ENCODE measurements at places on chromosomes 3 and 15.
A peak's percentile ranks its signal among the peaks of the same experiment; 100 is the strongest.

GRCh38 chr3:64058566-64058965, 35.3 kb upstream of the PSMD6 start:
- no peak for DNase-seq

GRCh38 chr15:37135225-37135624, 34.9 kb upstream of the MEIS2 start:
- peak; percentile 8 for DNase-seq

DNA sequence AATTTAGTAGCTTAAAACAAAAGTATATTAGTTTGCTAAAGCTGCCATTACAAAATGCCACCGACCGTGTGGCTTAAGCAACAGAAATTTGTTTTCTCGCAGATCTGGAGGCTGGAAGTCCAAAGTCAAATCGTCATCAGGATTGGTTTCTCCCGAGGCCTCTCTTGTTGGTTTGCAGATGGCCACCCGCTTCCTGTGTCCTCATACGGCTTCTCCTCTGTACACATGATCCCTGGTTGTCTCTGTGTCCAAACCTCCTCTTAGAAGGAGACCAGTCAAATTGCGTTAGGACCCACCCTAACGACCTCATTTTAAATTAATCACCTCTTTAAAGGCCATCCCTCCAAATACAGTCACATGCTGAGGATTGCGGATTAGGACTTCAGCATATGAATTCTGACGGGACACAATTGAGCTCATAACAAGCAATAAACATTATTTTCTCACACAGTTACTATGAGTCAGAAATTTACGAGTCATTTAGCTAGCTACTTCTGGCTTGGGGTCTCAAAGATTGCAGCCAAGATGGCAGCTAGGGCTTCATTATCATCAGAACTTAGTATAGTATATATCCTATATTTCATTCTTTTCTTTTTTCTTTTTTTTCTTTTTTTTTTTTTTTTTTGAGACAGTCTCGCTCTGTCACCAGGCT, 58.4 kb downstream of the RPL39L start:
- no peak for DNase-seq

- DNase-seq, result no peak
These were observed 96.0 kb upstream of the NPHP3 start for GRCh38 chr3:132818251-132818650.

GRCh38 chr15:35557544-35557943, 11.6 kb upstream of the DPH6 start:
- DNase-seq, result no peak

- DNase-seq, result peak; percentile 7
These were observed 26.4 kb upstream of the ATP8B4 start for GRCh38 chr15:50145451-50145872.

DNA sequence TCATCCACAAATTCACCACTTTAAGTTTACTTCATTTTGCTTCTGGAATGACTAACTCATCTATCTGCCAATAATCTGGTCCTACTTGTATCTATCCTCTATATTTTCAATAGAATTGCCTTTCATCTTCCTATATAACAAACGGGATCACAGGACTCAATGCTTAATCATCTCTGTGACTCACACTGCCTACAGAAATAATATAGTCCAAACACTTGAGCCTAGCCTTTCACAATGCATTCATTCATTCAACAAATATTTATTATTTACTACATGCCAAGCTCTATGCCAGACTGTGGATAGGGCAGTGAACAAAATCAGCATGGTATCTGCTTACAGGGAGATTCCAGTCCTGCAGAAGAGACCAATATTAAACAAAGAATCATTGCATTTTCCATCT, 16.6 kb upstream of the AGTR1 start:
- no peak for DNase-seq

- no peak for DNase-seq
These were observed 103.0 kb upstream of the HES1 start for GRCh38 chr3:194032828-194033435.

GRCh38 chr3:61892891-61893290, 331.5 kb downstream of the PTPRG start:
- DNase-seq, result no peak

DNA sequence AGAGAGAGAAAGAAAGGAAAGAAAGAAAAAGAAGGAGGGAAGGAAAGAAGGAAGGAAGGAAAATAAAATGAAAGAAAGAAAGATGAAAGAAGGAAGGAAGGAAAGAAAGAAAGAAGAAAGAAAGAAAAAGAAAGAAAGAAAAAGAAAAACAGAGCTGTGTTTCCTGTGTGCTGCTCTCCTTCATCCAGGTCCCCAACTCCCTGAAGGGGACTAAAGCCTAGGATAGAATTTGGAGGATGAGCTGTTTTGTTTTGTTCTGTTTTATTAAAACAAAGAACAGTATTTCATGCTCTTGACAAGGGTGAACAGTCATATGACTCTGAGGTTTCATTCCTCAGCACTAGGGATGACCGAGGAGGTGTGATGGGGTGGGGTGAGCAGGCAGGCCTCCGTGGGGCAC, 164.8 kb upstream of the NDN start:
- DNase-seq, result no peak

- no peak for DNase-seq
These were observed 23.3 kb upstream of the C15orf39 start for GRCh38 chr15:75178171-75178937.

DNA sequence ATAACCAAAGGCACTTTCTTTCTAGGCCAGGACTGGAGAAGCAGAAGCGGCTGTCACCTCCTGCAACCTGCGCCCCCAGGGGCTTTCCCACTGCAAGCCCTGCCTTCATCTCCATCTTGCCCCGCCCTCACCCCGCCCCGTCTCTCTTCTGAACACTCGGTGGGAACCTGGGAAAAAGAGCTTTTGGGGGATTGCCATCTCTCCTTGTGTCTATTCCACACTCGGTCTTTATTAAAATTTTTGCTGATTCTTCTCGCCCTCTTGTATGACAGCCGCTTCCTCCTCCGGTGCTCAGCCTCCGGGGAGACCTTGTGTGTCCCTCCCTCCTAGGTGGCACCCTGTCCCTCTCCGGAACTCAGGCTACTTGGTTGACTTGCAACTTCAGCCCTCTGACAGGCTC, 41.9 kb upstream of the SPESP1 start:
- no peak for DNase-seq

GRCh38 chr3:135246027-135246426, 451.0 kb downstream of the EPHB1 start:
- no peak for DNase-seq

DNA sequence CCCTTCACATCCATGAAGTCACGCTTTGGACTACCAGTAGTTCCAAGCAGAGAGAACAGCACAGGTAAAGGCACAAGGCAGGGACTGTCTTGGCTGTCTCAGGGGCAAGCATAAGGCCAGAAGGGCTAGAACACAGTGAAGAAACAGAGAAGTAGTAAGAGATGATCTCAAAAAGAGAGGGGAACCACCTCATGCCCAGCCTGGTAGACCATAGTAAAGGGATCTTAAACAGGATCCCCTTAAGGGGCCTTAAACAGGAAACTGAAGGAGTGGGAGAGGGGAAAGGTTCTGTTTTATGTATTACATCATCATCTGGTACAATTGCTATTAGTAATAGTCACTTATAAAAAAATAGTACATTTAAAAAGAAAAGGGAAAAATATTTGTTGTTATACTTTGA, 25.8 kb downstream of the P2RY1 start:
- DNase-seq, result no peak

DNA sequence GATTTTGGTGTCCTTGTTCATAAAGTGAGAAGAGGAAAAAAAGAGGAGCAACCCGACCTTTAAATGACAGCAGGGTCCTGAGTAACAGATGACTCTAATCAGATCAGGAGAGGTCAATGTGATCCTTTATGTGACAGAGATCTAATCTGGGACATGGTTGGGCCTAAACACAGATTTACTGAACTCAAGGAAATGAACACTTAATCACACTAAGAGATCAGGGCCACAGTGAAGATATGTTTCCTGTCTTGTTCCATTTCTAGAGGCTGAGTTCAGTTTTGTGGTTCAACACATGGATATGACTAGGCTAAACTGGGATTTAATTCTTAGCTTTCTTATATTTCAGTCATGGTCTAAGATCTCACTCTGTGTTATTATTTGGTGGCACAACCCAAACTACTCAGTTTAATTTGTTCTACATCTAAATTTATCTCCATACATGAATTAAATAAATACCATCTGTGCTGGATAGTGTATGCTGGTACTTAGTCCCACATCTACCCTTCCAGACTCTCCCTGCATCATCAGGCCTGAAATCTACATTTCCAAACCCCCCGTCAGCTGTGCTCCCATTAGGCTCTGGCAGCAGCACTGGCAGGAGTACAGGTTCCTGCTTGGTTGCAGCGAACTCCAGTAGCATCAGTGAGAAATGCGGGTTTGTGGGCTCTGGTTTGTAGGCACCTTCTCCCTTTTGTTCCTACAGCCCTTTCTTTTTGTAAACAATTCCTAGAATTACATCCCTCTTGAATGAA, 22.6 kb downstream of the SFMBT1 start:
- no peak for DNase-seq

- no peak for DNase-seq
These were observed 332.4 kb downstream of the MAGI1 start for GRCh38 chr3:65706301-65706700.

- DNase-seq, result no peak
These were observed 392.8 kb downstream of the TIGIT start for GRCh38 chr3:114686621-114687020.

DNA sequence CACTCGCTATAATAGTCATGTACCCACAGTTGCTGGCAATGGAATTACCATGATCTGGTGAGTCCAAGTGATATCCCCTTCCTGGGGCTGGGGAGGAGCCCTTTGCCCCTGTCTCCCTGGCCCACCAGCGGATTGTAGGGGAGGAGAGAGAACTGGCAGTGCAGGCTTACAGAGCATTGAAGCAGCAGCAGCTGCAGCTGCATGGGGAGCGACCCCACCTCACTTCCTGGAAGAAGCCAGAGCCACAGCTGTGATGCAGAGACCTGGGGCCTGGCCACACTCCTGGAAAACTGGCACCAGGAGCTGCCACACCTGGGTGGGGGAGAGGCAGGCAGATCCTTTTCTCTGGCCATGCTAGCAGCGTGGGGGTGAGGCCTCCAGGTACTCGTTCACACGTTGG, 300.1 kb upstream of the PROK2 start:
- DNase-seq, result no peak

DNA sequence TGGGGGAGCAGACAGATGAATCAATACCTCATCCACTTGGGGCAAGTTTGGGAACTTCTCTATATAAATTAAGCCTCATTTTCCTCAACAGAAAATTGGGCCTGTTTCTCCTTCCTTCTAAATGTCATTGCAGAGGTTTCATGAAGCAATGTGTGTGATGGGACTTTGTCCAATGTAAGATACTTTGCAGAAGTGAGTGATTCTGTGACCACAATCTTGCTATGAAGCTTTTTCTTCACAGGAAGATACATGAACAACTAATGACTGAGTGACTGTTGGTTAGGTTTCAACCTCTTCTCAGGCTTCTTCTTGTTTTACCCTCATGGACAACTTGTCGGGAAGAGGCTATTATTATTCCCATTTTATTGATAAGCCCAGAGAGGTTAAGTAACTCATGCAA, 11.0 kb downstream of the TMEM45A start:
- DNase-seq, result no peak

- DNase-seq, result no peak
These were observed 213.8 kb downstream of the SLC9A9 start for GRCh38 chr3:143634427-143634826.

DNA sequence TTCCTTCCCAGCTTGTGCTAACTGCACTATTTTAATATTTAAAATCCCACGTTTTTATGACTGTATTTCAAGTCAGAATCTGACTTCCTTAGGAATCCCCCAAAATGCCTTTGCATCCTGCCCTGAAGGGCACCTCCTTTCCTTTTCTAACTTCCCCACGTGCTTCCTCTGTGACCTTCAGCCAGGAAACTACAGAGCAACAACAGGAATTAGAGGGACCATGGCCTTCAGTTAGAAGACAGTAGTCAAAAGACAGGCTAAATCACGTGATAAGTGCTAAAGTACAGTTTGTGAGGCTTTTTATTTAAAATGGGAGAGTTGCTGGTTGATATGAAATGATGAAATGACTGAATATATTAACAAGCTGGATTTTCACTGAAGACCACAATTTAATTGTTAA, 11.8 kb upstream of the ABHD10 start:
- DNase-seq, result no peak

- DNase-seq, result no peak
These were observed 436.7 kb downstream of the EPHB1 start for GRCh38 chr3:135231737-135232136.

DNA sequence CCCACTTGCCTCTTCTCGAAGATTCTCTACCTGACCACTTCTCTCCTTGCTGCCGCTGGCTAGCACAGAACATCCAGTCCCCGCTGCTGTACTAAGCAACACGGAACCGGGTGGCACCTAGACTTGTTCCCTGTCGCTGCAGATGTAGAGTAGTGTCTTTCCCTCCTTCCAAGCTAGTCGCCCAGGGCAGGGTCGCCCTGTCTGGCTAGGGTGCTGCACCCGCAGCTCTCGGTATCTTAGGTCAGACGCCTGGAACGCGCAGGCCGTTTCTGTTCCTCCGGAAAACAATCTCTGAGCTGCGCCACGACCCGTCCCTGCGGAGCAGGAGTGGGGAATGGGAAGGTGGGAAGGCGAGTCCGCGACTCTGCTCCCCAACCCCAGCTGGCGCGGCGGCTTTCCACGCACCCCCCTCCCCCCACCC, 758 bp upstream of the SNX33 start:
- DNase-seq, result no peak

DNA sequence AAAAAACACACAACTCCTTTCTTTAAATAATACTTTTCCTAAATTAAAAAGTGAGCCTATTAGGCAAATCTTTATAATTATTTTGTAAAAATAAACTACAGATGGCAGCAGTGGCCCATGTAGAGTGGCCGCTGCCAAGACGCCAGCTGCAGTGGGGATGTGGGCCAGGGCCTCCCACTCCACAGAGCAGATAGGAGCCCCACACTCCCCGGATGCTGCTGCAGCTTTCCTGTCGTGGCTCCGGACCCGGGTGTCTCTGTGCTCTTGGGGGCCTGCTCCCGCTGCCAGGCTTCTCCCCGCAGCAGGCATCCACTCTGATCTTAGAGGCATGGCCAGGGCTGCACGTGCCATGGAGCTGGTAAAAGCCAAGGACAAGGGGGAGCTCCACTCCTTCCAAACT, 67.5 kb downstream of the PROS1 start:
- DNase-seq, result no peak

DNA sequence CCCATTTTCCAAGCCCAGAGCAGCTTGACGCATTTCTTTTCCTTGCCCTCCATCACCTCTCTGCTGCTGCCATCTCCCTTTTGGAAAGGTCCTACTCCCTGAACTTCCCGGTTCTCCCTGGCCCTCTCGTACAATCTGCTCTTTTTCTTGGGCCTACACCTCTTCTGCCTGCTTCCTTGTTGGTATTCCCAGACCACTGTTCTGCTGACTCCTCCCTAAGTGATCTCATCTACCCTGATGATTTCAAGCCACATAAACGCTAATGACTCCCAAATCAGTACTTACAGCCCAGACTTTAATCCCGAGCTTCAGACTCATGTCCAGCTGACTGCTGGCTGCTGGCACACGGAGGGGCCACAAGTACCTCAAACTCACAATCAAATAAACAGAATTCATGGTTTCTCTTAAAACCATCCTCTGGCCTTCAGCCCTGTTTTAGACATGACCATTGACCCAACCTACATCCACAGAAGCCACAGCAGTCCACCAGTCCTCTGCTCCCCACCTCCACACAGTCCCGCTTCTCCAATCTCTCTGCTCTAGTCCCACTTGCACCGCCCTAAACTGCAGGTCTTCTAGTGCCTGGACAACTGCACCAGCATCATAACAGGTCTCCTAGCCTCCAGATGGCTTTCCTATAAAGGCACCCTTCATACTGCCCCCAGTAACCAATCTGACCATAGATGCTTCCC, 57.6 kb downstream of the AAGAB start:
- no peak for DNase-seq

GRCh38 chr3:77066829-77067228, 26.9 kb downstream of the ROBO2 start:
- no peak for DNase-seq

All from GM19239 (cell line).